CD14-positive monocyte (primary cell): ENCODE measurements at places on chromosomes 5 and 9. TPM values are rescaled to one million over a fixed set of nuclear protein-coding genes. Genes with fewer than 3 reads are reported as not detected.

VAV2 gene
- 2.3 TPM for polyA plus RNA-seq

RORB gene
- not detected for polyA plus RNA-seq

KIF4B gene
- polyA plus RNA-seq: not detected

TRIM52 gene
- polyA plus RNA-seq: 8.5 TPM

LHX6 gene
- not detected for polyA plus RNA-seq

SCGB3A2 gene
- polyA plus RNA-seq: 1.3 and 1.4 TPM in 2 replicates

C9orf153 gene
- not detected in 2 replicates for polyA plus RNA-seq

MEF2C gene
- 23.0 and 32.0 TPM in 2 replicates for polyA plus RNA-seq

NACC2 gene
- 28.3 and 32.4 TPM in 2 replicates for polyA plus RNA-seq

MEGF9 gene
- 92.8 TPM for polyA plus RNA-seq
